Activated naive CD8-positive, alpha-beta T cell treated with anti-CD3 and anti-CD28 coated beads, Interleukin-2, amount 10 ng/mL, durations not matched to agents 7 days and 5 days (primary cell): ENCODE measurements at places on chromosomes 5 and 9. TPM values are rescaled to one million over a fixed set of nuclear protein-coding genes. Genes with fewer than 3 reads are reported as not detected.
A peak's percentile ranks its signal among the peaks of the same experiment; 100 is the strongest.

- no peak for DNase-seq
Observed at GRCh38 chr5:31809050-31809870, 170.3 kb downstream of the PDZD2 start.

- DNase-seq, result no peak
Observed at GRCh38 chr9:93091056-93091452, 5.0 kb upstream of the CARD19 start.

DNA sequence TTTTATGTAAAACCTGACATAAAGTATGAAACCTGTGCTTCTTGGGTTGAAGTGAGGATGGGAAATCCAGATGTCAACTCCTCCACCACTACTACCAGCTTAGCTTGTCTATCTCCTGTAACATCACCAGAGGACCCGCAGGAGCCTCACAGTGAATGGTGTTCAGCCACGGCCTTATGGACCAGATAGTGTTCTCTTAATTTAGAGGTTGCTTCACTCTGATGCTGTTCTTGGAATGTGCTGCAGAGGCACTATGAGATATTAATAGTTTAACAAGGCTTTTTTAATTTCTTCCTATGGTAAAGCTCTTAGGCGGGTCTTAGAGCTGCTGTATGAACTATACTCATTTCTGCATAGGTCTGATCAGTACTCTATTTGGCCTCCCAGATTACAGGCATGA, 27.9 kb downstream of the NFX1 start:
- no peak for DNase-seq

DNA sequence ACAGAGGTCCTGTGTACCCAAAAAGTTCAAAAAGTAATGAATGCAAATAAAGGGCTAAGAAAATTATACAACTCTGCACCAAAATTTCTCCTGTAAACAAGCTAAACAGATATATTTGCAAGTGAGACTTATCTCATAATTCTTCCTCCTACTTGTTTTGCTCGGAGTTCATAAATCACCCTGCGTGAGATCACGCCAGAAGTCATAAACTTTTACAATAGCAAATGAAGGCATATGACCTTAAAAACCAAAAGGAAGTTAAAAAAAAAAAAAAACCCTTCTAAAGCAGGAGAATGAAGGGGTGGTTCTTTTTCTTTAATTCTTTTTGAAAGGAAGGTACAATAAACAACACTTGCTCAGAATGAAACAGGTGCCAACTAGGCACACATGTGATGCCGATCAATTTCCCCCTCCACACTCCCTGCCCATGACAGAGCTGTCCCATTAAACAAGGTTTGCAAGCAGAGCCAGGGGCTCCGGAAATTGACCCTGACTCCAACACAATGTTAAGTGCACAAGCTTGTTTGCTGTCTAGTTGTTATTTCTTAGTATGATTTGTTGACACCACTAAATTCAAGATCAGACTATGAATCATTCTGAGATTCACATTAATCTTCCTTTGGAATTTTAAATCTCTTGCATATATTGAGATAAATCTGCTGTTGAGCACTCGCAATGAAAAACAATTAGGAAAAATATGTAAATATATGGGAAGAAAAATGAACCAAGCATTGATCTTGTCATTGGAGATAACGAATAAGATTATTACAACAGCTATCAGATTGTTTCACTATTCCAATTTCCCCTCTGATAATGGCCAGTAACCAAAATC, 46.3 kb downstream of the DROSHA start:
- DNase-seq, result no peak

DNA sequence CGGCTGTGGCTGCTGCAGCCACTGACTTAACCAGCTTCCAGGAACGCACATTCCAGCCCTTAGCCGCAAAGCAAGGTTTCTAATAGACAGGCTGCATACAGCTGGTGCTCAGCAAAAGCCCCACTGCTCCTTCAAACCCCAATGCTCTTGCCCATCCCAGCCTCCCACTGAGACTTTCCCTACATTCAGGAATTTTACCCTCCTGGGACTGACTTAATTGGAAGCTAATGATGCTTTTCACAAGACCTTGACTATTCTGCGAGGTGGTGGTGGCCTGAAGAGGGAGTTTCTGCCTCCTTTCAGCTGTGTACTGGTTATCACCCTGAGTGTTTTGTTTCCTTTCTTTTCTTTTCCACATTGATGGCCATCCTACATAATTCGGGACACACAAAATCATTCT, 164.9 kb upstream of the IRX1 start:
- no peak for DNase-seq

DNA sequence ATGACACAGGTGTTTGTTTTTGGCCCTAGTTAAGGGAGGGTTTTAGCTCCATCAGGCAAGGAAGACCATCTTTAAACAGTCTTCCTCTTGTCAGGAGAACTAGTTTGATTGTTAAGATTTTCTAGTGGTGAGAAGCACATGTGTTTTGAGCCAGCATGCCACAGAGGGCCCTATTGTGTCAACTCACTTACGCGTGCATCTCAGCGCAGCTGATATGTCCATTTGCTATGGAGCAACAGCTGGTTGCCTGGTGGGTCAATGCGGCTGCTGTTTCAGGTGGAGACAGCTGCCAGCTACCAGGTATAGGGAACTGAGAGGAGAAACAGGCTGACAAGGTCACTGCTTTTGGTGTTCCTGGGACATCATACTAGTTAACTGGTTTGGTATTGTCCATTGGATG, 100.5 kb upstream of the PRRC1 start:
- no peak for DNase-seq

DNA sequence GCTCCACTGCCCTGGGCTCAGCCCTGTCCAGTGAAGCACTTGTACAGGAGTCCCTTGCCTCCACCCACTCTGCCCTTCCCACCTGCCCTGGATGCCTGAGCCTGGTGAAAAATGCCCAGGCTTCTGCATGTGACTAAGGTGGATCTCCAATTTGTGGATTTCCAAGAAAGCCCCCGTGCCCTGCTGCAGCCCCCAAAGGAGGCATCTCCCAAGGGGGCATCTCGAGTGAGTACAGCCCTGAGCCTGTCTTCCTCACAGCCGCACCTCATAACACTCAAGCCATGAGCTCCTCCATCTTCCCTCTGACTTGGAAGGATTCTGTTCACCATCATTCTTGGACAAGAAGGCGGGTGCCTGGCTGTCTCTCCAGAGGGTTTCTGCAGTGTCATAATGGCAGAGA, 158.0 kb upstream of the PPP1R26 start:
- no peak for DNase-seq

DNA sequence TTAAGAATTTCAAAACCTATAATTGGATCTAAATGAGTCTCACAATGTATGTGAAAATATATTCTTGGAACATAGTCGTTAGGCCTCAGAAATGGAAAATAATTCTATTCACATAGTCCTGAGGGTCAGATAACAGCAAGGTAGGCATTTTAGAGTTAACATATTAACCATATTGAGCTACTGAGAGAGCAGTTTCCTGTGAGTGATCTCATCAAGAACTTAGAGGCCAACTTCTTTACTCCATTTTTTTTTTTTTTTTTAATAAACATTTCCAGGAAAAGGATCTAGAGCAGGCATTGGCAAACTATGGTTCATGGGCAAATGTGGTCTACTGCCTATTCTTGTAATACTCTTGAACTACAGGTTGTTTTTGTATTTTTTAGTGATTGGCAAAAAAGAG, 26.6 kb downstream of the RAB24 start:
- DNase-seq, result no peak

GRCh38 chr9:113399646-113400200, 1.4 kb downstream of the ALAD start:
- DNase-seq, result no peak

- no peak for DNase-seq
Observed at GRCh38 chr5:135215617-135216470, 181.8 kb upstream of the PITX1 start.

- no peak for DNase-seq
Observed at GRCh38 chr5:71652803-71653543, 65.8 kb downstream of the MCCC2 start.

DNA sequence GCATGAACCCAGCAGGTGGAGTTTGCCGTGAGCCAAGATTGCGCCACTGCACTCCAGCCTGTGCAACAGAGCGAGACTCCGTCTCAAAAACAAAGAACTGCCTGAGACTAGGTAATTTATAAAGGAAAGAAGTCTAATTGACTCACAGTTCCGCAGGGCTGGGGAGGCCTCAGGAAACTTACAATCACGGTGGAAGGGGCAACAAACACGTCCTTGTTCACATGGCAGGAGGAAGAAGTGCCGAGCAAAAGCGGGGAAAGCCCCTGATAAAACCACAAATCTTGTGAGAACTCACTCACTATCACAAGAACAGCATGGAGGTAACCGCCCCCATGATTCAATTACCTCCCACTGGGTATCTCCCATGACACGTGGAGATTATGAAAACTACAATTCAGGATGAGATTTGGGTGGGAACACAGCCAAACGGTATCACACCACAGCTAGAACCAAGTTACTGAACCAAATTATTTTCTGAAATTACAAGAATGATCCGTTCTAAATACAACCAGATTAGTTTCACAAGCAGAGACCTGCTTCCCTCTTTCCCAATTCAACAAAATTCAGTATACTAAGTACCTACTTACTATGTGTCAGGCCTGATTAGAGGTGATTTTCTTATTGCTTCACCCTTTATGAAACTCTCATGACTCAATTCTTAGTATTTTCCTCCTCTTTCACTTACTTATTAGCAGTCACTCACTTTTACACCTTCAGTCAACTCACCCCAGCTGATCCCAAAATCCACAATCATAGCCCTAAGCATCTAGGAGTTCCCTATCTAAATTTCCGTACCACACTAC, 8.4 kb downstream of the UBTD2 start:
- no peak for DNase-seq

- DNase-seq, result peak; percentile 24
Observed at GRCh38 chr5:1515311-1515920, 8.3 kb downstream of the LPCAT1 start.

GRCh38 chr9:89410022-89410421, 87.9 kb downstream of the SEMA4D start:
- no peak for DNase-seq

DNA sequence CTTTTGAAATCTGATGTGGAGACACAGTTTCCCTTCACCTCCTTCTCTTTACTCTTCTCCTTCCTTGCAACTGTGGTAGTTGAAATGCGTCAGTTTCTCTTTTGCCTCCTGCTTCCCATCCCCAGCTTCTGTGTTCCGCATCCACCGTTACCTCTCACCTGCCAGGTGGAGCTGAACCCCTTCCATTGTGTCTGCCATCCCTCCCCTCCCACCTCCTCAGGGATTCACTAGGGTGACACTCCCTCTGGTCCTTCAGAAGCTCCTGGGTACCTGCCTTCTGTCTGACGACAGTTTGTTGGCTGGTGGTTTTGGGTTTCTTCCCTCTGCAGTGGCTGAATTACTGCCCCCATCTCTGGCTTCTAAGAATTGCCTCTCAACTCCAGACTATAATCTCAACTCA, 132.1 kb downstream of the SLC24A2 start:
- no peak for DNase-seq

DNA sequence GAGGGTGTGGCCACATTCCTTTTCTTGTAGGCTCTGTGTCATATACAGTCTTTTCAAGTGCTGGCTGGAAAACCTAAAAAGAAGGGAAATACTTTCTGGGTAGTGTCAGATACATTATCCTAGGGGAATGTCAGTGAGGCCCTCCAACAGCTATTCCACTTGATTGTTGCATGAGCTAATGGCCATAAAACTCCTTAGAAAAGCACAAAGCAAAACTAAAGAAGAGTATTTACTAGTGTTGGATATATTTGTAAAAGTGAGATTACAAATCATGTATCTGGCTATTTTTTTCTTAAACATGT, 829 bp downstream of the ANXA1 start:
- DNase-seq, result no peak

DNA sequence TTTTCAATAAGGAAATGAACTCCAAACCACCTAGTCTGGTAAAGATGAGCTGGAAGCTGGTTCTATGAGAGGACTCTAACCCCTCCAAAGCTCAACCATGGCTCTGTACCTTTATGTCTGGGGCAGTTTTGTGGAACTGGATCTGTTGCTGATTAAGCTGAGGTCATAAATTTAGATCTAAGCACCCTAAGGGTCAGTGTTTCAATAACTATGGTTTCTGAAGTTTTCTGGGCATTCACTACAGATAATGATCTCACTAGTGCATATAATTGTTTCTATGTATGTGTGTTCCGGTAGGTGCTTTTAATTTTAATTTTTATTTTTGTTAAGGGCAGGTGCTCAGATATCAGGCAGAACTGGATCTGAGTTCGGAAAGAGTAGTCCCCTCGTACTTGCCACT, 258.7 kb upstream of the PANK3 start:
- no peak for DNase-seq

GRCh38 chr5:2703615-2704014, 47.9 kb downstream of the IRX2 start:
- no peak for DNase-seq

GRCh38 chr5:36724467-36725332, 118.3 kb downstream of the SLC1A3 start:
- peak; percentile 44 for DNase-seq

GRCh38 chr5:16855485-16855884, 80.6 kb downstream of the MYO10 start:
- DNase-seq, result no peak

GRCh38 chr9:17081814-17082213, 53.0 kb upstream of the CNTLN start:
- no peak for DNase-seq

DNA sequence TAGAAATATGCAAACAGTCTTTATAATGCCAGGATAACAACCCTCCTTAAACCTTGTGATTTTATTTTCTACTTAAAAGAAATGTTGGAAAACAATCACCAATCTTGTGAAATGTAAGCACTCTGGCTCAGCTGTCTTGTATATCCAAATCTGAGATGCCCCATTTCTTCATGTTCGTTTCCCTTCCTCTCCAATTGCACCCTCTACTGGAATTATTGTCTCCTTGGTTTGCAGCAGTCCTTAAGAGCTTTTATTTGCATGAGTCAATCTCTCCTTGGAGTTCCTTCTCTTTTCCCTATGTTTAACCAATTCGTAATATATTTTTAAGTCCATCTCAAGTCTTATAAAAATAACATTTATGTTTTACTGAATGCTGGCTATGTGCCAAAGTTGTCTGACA, 362.0 kb upstream of the CDH10 start:
- DNase-seq, result no peak

GRCh38 chr9:24801344-24801743, 255.6 kb upstream of the IZUMO3 start:
- DNase-seq, result no peak

DNA sequence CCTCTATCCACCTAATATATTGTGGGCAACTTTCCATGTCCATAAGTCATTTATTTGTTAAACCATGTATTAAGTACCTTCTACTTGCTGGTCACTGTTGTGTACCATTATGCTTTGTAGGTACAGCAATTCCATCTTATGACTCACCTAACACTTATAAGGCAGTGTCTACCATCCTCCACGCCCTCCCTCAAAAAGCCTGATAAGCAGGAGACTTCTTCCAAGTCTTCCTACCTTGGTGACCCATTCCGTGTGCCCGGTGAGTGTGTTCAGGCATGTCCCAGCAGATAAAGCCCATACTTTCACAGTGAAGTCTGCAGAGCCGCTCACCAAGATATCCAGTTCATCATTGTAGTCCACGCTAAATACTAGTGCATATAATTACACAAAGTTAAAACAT, 17.4 kb downstream of the FBXW2 start:
- no peak for DNase-seq

The HRH2 gene
- 29.0 TPM for total RNA-seq

The NELFB gene
- 58.7 TPM for total RNA-seq

The LSM11 gene
- total RNA-seq, result 6.1 TPM

The DUSP1 gene
- 39.4 TPM for total RNA-seq

The PRLR gene
- total RNA-seq, result not detected

The PLPPR1 gene
- not detected for total RNA-seq

The HMCN2 gene
- not detected for total RNA-seq

The IFNB1 gene
- total RNA-seq, result 0.37 TPM

The CDX1 gene
- not detected for total RNA-seq

The AGXT2 gene
- total RNA-seq, result not detected

The TAF11L10 gene
- total RNA-seq, result not detected

The FOXD4L4 gene
- total RNA-seq, result 0.55 TPM

The PPP3R2 gene
- not detected for total RNA-seq
